Activated T-helper 9 cell treated with anti-CD3 and anti-CD28 coated beads, Interleukin-2, amount 50 U/mL, for 16 hours (primary cell): ENCODE measurements at places on chromosomes 2 and 18.

- DNase-seq: no peak
Observed at GRCh38 chr2:2879781-2880180, 497.8 kb downstream of the EIPR1 start.

GRCh38 chr18:11035814-11036495, 113.4 kb downstream of the PIEZO2 start:
- no peak for DNase-seq

DNA sequence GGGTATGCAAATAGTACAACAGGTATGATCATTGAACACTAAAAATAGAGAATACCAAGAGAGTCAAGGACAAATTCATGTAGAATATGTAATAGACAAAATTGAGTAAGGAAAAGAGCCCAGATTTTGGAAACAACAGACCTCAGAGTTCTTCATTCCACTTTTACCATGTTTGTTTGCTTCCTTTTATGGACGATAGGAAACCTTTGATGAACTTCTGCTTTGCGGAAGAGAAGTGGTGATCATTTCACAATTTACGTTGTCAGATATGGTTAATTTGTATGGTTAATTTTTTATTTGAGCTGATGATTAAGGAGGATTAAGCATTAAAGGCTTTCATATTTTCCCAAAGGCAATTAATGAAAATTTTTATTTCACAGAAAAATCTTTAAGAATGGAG, 16.3 kb downstream of the MARCHF7 start:
- DNase-seq: no peak

- no peak for DNase-seq
Observed at GRCh38 chr18:59617468-59617932, 79.7 kb downstream of the CCBE1 start.

DNA sequence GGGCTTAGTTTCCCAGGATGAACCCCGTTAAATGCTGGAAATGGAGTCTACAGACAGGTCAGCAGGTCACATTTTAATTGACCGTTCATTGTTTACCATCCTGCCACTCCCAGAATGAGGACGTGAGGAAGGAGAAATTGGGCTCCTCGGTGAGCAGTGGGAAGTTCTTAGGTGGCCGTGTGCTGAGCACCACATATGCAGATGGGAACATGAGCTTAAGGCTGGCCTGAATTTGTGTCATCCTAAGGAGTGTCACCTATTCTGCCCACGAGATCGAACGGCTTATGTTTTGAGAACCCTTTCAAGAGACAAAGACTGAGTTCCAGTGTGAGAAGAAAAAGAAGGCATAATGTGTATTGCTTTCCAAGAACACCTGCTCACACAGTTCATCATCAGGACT, 234.4 kb upstream of the PXDN start:
- DNase-seq: no peak

- no peak for DNase-seq
Observed at GRCh38 chr2:170276925-170277629, 99.1 kb downstream of the MYO3B start.

DNA sequence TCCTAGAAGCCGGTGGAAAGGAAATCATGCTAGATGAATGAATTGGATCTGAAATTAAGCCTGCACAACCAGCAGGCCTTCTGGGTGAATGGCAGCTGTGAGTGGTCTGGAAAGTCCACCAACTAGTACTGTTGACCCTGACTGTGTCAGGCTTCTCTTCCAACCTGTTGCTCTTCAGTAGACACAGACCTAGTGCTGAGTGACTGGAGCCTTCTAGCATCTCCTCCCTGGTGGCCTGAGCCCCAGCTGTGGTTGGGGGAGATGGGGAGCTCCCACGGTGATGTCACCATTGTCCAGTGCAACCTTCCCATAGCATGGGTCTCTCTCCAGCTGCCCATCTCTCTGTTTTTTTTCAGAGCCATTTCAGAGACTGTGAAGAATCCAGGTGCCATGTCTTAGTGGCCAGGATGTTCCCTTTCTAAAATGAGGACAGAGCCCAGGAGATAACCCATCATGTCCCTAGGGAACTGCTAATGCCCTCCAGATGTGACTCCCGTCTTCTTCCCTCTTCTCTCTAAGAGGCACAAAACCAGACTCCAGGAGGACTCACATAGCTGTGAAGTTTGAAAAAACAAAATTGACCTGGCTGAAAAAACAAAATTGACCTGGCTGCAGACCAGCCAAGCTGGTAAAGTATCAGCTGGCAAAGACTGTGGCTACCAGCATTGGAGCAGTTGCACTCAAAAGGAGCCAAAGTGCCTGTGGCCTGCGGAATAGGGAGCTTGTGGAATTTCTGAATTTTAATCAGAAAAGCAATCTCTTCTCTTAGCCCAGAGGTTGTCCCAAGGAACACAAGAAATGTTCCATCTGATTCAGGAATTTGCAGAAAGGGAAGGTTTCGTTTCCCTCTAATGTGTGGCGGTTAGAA, 67.4 kb upstream of the RPL31 start:
- DNase-seq: no peak

DNA sequence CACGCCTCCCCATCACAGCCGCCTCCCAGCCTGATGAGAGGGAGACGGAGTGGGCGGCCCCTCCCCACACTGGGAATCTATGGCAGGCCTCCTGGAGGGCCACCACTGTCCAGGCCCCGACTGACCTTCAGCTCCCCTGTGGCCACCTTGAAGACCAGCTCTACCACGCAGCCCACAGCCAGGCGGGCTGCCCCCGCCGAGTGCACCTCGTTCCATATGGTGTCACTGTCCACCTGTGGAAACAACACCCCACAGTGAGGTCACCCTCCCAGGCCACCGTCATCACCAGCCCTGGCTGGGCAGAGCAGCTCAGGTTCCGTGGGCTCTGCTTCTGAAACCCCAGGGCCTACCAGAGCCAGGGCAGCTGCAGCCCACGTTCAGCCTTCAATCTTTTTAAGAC, 242.0 kb downstream of the TWIST2 start:
- no peak for DNase-seq
